ENCODE measurements at places on chromosomes 3 and 15.

GRCh38 chr15:40936709-40937666 is 7.8 kb downstream of the DLL4 start:
- no peak for DNase-seq

DNA sequence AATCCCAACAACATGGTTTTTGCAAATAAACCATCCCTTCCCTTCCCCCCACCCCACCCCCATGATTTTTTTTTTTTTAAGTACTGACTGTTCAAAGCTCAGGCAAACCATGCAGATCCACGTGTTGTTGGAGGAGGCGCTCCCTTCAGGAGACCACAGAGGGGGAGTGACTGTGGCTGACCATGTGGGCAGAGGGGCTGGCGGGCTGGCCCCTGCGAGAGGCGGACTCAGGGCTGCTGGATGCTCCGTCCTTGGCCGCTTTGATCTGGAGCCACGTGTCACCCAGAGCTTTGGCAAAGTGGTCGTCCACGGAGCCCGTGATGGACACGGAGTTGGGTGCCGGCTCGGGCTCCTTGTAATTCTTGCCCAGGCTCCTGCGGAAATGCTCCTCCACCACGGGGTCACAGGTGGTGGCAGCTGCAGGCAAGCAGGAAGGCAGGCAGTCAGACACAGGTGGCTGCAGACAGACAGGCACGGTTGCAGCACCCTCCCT is 85.3 kb downstream of the VGLL4 start:
- no peak for DNase-seq

- no peak for DNase-seq
Measured at GRCh38 chr3:3258281-3258680, 78.8 kb upstream of the CRBN start.

DNA sequence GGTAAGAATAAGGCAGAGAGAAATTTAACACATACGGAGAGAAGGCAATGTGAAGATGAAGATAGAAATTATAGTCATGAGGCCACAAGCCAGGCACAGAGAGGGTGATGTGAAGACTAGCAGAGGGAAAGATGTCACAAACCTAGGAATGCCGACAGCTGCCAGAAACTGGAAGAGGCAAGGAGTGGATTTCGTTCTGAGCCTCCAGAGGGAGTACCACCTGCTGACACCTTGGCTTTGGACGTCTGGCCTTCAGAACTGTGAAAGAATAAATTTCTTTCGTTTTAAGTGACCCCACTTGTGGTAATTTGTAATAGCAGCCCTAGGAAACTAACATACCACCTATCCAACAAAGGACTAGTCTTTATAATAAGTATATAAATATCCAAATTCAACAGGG is 5.0 kb upstream of the SGO1 start:
- DNase-seq, result no peak

- DNase-seq, result no peak
Measured at GRCh38 chr3:16614033-16615031, 9.1 kb upstream of the DAZL start.
